ENCODE measurements at places on chromosomes 16 and 17.

GRCh38 chr17:71084219-71084618 is 914.9 kb downstream of the KCNJ2 start:
- H3K4me1 ChIP-seq: no peaks in the 10 kb centered on the region
- H3K4me3 ChIP-seq: no peak overlapping the region
- DNase-seq: no peak

DNA sequence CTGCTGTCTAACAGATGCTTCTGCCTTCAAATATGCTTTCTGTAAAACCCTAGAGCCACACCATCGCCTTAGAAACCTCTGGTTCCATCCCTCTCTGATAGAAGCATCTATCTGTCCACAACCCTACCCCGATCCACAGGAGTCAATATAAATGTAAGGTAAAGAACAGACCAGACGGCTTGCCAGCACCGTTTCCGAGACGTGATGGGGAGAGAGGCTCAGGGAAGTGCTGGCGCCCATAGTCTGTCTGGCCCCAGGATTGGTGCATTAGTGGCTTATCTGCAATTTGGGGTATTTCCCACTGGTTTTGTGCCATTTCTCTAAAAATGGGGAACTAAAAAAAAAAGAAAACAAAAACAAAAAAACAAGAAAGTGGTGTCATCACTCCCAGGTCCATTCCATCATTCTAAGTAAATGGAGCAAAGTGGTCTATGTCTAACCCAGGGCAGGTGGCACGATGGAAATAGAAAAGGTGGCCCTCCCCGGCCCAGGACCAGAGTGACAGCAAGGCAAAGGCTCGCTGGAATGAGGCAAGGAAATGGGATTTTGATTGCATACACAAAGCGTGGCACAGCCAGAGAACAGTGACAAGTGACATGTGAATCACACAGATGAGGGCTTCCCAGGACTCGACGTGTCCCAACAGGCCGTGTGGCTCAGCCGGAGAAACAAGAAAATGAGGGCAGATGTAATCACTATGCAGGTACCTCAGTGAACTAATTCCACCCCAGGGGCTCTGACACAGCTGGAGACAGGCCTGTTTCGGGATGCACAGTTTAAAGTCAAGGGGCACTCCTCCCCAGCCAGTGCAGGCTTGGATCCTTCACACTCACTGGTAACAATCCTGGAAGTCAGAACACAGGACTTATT is 125.6 kb downstream of the GAS7 start:
- peak overlapping the region; percentile 51 for H3K27ac ChIP-seq
- no peak for DNase-seq
- H3K36me3 ChIP-seq: peaks cover 4% of the 10 kb centered on the region
- no peak overlapping the region for H3K4me3 ChIP-seq
- no peaks in the 10 kb centered on the region for H3K27me3 ChIP-seq
- H3K4me1 ChIP-seq: peaks cover 41% of the 10 kb centered on the region

- H3K4me1 ChIP-seq: peaks cover 61% of the 10 kb centered on the region
- H3K27me3 ChIP-seq: no peaks in the 10 kb centered on the region
- H3K36me3 ChIP-seq: peaks cover 49% of the 10 kb centered on the region
- no peak for DNase-seq
- peak overlapping the region; percentile 21 for H3K4me3 ChIP-seq
These were observed 24.4 kb downstream of the IRF8 start for GRCh38 chr16:85923153-85924021.

DNA sequence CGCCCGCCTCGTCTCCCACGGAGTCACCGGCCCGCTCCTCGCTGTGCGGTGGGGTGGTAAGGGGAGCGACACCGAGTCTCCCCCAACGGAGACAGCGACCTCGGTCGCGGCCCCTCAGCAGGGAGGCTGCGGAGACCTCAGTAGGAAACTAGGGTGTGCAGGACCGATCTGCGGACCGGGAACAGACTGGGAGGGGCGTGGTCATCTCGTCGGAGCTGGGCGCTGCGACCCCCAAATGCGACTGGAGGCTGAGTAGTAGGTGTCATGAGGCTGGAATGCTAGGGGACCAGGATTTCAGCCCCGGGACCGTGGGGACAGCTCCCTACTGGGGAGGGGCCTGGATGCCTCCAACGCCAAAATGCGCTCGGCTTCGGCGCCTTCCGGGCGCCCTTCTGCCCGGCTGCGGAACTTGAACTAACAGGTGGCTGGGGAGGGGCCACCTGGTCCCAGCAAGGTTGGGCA is 1.3 kb downstream of the CACNG4 start:
- no peak for DNase-seq
- H3K27me3 ChIP-seq: peaks cover 54% of the 10 kb centered on the region
- H3K36me3 ChIP-seq: no peaks in the 10 kb centered on the region
- H3K4me3 ChIP-seq: peak overlapping the region; percentile 17
- H3K27ac ChIP-seq: no peak overlapping the region
- H3K4me1 ChIP-seq: peaks cover 8% of the 10 kb centered on the region

GRCh38 chr17:6160911-6161855 is 91.0 kb downstream of the WSCD1 start:
- H3K27me3 ChIP-seq: peaks cover 5% of the 10 kb centered on the region
- H3K4me3 ChIP-seq: no peak overlapping the region
- DNase-seq: no peak

- no peak overlapping the region for H3K27ac ChIP-seq
- H3K4me1 ChIP-seq: peaks cover 96% of the 10 kb centered on the region
- no peak for DNase-seq
- peaks cover 21% of the 10 kb centered on the region for H3K36me3 ChIP-seq
These were observed 40.0 kb upstream of the GSE1 start for GRCh38 chr16:85573045-85573695.

- H3K4me1 ChIP-seq: peaks cover 8% of the 10 kb centered on the region
- H3K27ac ChIP-seq: no peak overlapping the region
- H3K36me3 ChIP-seq: no peaks in the 10 kb centered on the region
These were observed 42.0 kb upstream of the TMC5 start for GRCh38 chr16:19375561-19376158.

DNA sequence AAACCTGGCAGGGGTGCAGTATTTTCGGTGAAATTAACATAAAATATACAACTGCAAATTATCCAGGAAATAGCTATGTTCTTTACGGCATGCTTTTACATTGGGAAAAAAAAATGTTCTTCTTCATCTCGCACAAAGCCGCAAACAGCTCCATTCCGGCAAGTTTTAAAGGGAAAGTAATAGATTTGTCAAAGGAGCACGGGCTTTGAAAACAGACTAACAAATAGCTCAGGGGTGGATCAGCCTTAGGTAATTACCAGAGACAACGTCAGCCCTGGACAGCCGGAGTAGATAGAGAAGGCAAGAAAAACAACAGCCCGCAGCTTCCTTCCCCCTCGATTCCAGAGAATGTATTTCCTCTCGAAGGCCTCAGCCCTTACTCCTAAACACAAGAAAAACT is 222.5 kb downstream of the C16orf78 start:
- H3K4me1 ChIP-seq: no peaks in the 10 kb centered on the region
- H3K27ac ChIP-seq: no peak overlapping the region
- H3K4me3 ChIP-seq: no peak overlapping the region
- no peak for DNase-seq
- no peaks in the 10 kb centered on the region for H3K36me3 ChIP-seq

GRCh38 chr17:3695129-3695722 is 729 bp downstream of the P2RX5 start:
- DNase-seq: no peak
- H3K27me3 ChIP-seq: no peaks in the 10 kb centered on the region
- H3K4me3 ChIP-seq: peak overlapping the region; percentile 96
- peaks cover 23% of the 10 kb centered on the region for H3K36me3 ChIP-seq

DNA sequence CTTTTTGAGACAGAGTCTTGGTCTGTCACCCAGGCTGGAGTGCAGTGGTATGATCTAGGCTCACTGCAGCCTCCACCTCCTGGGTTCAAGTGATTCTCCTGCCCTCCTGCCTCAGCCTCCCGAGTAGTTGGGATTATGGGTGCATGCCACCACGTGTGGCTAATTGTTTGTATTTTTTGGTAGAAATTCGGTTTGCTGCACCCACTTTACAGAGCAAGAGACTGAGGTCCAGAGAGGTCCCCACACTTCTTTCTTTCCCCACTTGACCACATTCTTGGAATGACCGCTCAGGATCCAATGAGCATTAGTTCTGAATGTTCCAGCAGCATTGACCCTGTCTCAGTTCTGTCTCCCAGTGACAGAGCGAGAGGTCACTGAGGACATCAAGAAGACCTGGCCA is 5.3 kb upstream of the SLC16A3 start:
- no peaks in the 10 kb centered on the region for H3K4me1 ChIP-seq
- H3K27ac ChIP-seq: no peak overlapping the region
- peaks cover 4% of the 10 kb centered on the region for H3K27me3 ChIP-seq
- H3K4me3 ChIP-seq: no peak overlapping the region
- H3K36me3 ChIP-seq: no peaks in the 10 kb centered on the region
- DNase-seq: no peak

DNA sequence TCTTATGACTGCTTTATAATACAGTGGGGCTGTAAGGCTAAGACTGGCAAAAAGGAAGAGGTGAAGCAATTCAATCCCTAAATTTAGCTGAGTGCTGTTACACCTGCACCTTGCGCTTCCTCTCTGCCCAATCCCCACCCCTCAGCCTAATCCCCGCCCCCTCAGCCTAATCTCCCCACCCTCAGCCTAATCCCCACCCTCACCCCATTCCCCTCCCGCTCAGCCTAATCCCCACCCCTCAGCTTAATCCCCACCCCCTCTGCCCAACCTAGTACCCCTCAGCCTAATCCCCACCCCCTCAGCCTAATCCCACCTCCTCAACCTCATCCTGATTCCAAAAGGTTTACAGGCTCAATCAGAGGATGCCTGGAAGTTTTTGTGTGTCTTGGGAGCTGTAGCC is 155.5 kb downstream of the PMP22 start:
- H3K27me3 ChIP-seq: no peaks in the 10 kb centered on the region
- H3K27ac ChIP-seq: no peak overlapping the region
- no peak for DNase-seq
- H3K4me3 ChIP-seq: no peak overlapping the region

DNA sequence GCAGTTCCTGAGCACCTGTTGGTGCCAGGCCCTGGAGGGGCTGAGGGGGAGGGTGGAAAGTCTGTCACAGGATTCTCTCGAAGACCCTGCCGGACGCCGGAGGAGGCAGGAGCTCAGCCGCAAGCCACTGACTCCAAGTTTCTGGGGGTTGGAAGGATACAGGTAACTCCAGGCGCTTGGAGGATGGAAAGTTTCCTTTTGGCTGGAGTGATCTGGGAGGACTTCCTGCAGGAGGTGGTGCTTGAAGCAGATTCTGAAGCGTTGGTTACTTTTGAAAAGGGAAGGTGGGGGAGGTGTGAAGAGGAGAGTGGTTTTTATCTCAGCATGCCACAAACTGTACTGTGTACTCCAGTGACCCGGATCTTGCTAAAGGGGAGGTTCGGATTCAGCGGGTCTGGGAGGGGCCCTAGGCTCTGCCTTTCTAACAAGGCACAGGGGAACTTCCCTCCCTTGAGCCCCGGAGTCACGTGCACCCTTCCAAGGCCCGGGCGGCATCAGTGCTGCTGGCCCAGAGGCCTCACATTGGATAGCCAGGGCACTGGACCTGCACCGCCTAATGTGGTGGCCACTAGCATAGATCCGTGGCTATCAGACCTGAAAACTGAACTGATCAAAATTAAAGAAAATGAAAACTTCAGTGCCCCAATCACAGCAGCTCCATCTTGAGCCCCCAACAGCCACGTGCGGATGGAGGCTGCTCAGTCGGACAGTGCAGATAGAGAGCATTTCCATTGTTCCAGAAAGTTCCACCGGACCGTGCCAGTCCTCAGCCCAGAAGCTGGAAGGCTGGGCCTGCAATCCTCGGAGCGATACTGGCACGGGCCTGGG is 42.2 kb upstream of the GSE1 start:
- H3K27me3 ChIP-seq: no peaks in the 10 kb centered on the region
- peak overlapping the region; percentile 96 for H3K27ac ChIP-seq
- DNase-seq: peak; percentile 71
- H3K4me3 ChIP-seq: peak overlapping the region; percentile 78
- H3K36me3 ChIP-seq: peaks cover 6% of the 10 kb centered on the region
- peaks cover 64% of the 10 kb centered on the region for H3K4me1 ChIP-seq

DNA sequence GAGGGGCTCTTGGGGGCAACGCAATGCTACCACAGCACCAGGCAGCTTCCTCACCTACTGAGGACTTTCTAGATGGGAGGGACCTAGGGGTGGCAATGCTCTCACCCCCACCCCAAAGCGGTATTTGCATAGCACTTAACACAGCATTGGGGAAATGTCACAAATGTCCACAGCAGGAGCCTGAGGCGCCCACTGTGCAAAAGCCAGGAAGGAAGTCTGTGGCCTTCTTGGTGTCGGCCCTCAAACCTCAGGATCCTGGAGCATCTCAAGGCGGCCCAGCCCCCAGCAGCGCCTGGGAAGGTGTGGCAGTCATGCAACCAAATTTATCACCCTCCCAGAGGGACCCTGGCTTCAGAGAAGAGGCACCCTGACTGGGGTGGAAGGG is 45.3 kb downstream of the WNT3 start:
- no peak overlapping the region for H3K27ac ChIP-seq
- H3K4me3 ChIP-seq: peak overlapping the region; percentile 70
- peaks cover 28% of the 10 kb centered on the region for H3K27me3 ChIP-seq
- H3K36me3 ChIP-seq: no peaks in the 10 kb centered on the region

GRCh38 chr16:66298006-66298405 is 68.5 kb upstream of the CDH5 start:
- H3K27me3 ChIP-seq: peaks cover 25% of the 10 kb centered on the region
- H3K4me1 ChIP-seq: no peaks in the 10 kb centered on the region
- DNase-seq: no peak

GRCh38 chr16:85136213-85136701 is 24.0 kb upstream of the CIBAR2 start:
- DNase-seq: no peak
- peak overlapping the region; percentile 20 for H3K4me3 ChIP-seq
- peaks cover 37% of the 10 kb centered on the region for H3K27me3 ChIP-seq

DNA sequence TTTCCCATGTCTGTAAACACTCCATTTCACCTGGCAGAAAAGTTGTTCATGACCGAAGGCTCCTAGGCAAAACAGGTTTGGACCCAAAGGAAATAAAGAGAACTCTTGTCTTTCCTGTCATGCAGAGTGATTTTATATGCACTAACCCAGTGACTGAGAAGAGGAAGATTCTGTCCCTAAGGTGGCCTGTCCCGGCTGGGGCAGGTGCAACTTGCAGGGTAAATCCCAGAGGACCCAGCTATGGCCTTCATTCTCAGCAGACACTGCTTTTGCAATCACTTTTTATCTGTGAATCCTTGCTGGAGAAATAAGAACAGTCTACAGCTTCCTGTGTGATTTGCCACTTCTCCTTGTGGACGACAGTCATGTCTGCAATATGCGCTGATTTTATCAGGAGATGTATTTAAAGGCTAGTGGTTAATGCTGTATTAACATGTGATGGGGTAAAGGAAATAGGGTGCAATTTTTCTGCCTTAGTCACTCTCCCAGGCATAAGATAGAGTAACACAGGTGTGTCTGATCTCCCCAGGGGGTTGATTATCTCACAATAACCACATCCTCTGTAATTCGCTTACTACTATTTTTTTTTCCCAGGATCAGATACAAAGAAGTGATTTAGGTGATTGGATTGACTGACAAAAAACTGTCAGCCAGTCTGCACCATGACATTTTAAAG is 696.8 kb upstream of the SOX9 start:
- no peak overlapping the region for H3K4me3 ChIP-seq
- H3K4me1 ChIP-seq: no peaks in the 10 kb centered on the region
- no peaks in the 10 kb centered on the region for H3K36me3 ChIP-seq
- H3K27me3 ChIP-seq: no peaks in the 10 kb centered on the region
- DNase-seq: no peak
- H3K27ac ChIP-seq: no peak overlapping the region

GRCh38 chr17:49015924-49016774 is 19.0 kb downstream of the IGF2BP1 start:
- peaks cover 8% of the 10 kb centered on the region for H3K4me1 ChIP-seq
- no peak overlapping the region for H3K27ac ChIP-seq
- DNase-seq: no peak
- no peaks in the 10 kb centered on the region for H3K36me3 ChIP-seq
- peaks cover 54% of the 10 kb centered on the region for H3K27me3 ChIP-seq
- H3K4me3 ChIP-seq: no peak overlapping the region

GRCh38 chr16:75550211-75550662 is 5.8 kb downstream of the TMEM231 start:
- H3K36me3 ChIP-seq: peaks cover 11% of the 10 kb centered on the region
- H3K4me3 ChIP-seq: no peak overlapping the region
- H3K27ac ChIP-seq: no peak overlapping the region
